Fibroblast of villous mesenchyme (primary cell): ENCODE measurements at places on chromosomes 3 and 15.
A peak's percentile ranks its signal among the peaks of the same experiment; 100 is the strongest.

DNA sequence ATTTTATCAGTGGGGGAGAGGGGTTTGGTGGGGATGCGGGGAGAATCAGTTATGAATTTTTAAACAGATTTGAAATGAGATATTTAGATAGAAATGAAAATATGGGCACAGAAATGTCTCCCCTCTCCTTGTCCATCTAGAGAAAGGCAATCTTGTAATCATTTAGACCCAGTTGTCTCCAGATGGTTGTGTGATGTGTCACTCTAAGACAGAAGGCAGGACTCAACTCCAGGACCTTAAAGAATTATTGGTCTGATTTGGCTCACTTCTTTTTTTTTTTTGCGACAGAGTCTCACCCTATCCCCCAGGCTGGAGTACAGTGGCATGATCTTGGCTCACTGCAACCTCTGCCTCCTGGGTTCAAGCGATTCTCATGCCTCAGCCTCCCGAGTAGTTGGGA lies 77.2 kb downstream of the EOMES start:
- DNase-seq: no peak

- DNase-seq: no peak
These were observed 24.4 kb downstream of the MIX23 start for GRCh38 chr3:122358703-122359032.

GRCh38 chr15:45439521-45440260 lies 61.3 kb upstream of the GATM start:
- no peak for DNase-seq

GRCh38 chr3:119599558-119600174 lies 2.0 kb downstream of the PLA1A start:
- DNase-seq: no peak

GRCh38 chr15:56948000-56948763 lies 29.7 kb downstream of the TCF12 start:
- DNase-seq: peak; percentile 53

DNA sequence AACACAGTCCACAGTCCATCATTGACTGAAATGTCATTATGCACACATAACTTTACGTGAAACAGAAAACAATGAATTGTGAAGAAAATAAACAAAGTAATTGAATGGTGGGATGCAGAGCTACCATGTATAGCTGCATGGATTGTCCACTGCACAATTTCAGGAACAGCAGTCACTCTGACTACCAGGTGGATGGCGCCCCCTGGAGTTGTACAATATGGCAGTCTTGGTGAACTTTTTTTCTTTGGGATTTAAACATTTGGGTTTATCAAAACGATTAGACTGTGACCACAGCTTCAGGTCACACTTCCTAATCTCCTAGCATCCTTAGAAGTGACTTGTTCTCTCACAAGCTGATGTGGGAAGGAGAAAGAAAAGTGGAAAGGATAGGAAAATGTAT lies 48.9 kb upstream of the TCF12 start:
- peak; percentile 9 for DNase-seq

DNA sequence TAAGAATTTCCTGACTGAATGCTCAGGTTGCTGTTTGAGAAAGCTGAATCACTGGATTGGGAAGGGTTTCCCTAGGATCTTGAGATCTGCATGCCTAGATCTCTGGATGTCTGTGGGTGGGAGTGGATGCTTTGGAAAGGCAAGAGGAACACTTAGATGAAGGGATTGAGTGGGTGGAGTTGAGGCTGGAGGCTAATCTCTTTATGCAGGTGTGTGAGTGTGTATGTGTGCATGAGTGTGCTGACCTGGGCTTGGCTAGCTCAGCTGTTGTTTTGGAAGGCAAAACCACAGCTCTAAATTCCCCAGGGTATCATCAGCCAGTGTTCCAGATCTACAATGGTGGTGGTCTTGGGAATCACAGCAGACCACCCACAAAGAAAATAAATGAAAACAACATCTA lies 60.5 kb downstream of the CLDN1 start:
- DNase-seq: no peak

GRCh38 chr15:77853910-77854309 lies 221.2 kb upstream of the LINGO1 start:
- no peak for DNase-seq

DNA sequence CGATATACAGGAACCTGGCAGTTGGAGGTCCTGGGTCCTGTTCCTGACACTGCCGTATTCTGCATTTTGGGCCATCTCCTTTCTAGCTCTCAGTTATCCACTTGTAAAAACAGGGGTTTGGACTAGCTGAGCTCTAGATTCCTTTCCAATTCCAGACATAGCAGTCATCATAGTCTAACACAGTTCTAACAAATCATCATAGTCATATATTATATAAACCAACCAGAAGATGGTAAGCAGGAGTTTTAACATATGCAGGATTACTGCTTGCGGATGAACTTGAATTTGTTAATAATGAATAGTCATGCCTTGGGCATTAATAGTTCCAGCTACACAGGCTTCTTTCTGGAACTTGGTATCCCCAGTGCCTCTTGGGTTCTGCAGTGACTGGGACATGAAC lies 26.6 kb downstream of the MASP1 start:
- DNase-seq: peak; percentile 53

- no peak for DNase-seq
These were observed 305.0 kb upstream of the TPM1 start for GRCh38 chr15:62737551-62737950.

GRCh38 chr3:8575364-8576104 lies 69.1 kb downstream of the SSUH2 start:
- DNase-seq: peak; percentile 63

- DNase-seq: no peak
These were observed 8.2 kb upstream of the LCTL start for GRCh38 chr15:66573719-66574595.

DNA sequence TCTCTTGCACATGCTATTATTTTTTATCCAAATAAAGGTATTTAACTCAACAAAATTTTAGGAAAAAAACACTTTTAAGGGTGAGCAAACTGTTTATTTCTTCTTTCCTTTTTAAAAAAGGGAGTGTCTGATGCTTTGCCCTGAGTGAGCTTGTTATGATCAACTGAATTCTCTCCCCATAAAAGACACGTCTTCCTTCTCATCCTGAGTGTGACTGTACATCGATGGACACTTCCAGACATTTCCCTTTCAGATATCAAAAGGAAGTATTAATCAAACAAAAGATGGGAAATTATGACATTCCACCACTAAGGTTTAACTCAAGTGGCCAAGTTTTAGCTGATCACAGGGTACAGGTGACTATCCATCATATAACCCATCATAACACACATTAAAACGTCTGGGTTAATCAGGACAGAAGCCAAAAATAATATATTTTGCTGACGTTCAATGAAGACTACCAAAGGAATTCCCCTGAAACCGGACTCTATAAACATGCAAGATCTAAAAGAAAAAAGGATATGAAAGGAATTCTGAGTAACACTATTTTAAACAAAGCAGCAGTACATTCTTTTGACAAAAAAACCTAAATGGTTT lies 354.8 kb downstream of the MECOM start:
- DNase-seq: no peak

DNA sequence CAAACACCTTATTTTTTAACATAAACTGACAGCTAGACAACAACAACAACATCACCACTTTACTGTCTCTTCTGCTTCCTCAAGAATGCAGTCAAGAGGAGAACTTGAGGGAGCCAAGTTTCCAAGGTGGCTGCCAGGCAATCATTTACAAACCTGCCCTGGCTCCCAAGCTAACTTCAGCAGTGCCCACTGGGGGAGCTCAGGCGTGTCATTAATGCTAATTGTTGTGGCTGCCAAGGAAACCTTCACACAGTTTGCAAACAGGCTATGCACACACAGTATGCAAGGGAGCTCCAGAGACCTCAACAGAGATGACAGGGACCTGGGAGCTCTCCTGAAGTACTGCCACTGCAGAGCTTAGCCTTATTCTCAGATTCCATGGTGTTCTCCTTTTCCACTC lies 2.1 kb downstream of the DZIP1L start:
- no peak for DNase-seq

DNA sequence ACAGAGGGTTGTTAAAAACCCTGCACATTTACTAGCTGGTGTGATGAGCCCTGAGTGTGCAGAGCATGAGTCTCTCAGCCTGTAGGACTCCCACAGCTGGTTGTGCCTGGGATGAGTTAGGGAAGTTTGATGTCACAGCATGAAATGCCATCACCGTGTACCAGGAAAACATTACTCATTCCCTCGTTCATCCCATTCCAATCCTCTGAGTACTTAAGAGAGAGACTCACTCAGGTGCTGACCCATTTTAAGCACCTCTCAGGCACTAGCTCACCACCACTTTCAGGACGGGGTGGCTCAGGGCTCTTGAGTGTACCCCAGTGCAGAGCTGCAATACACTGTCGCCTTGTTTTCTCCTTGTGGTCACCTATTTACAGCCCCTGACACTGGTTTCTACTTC lies 18.7 kb downstream of the MGLL start:
- DNase-seq: peak; percentile 88

GRCh38 chr3:136937851-136938250 lies 19.9 kb upstream of the IL20RB start:
- no peak for DNase-seq

DNA sequence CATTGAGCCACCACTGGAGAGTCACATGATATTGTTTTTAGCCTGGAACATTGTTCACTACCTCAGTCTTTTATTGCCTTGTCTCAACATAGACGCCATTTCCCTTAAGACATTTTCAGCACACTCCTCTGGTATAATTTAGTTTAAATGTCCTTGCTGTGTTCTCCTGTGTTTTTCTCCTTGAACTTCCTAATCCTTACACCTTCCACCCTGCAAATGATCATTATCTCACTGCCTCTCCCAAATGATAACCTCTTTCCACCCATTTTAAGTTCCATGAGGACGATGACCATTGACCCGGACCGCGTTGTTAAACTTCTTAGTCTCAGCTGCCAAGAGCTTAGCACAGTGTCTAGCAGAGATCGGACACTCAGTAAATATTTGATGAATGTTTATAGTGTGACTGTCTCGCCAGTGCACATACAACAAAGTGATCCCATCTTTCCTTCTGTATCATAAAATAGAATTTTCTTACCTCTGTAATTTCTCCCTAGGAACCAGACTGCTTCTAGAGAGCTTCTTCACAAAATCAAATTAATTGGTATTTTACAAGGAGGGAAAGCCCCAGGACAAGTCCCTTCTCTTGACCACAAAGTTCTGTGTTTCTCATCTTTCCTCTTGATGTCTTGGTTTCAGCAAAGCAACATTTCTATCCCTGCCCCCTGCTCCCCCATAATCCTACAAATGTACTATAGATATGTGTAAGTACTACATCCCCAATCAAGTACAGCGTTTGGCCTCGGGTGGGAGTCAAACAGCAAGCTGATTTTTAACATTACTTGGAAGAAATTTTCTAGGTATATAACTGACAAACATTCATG lies 429.6 kb downstream of the LPP start:
- peak; percentile 26 for DNase-seq

- DNase-seq: no peak
These were observed 63.1 kb downstream of the EDEM1 start for GRCh38 chr3:5250467-5251195.

- DNase-seq: no peak
These were observed 10.2 kb upstream of the CA12 start for GRCh38 chr15:63391669-63392360.

DNA sequence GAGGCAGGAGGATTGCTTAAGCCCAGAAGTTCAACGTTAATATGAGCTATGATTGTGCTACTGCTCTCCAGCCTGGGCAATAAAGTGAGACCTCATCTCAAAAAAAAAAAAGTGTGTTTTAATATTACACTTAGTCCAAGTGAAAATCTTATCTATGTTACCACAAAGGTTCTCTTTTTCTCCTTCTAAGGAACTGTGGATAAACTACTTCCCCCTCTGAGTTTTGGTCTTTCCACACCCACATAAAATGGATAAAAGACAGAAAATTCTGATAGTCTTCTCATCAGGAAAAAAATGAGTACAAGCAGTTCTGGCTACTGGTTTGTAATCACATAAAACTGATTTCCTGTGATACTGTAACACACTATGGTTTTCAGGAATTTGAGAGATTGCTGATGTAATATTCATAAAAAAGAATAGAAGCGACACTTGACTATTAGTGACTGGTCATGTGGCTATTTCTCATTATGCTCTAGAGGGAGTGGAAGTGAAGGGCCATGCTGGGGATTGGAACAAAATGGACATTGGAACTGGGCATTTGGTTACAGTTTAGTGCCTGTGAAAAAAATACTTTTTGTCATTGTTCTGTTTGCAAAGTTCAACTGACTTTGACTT lies 68.2 kb downstream of the RYR3 start:
- no peak for DNase-seq

- no peak for DNase-seq
These were observed 309.7 kb downstream of the NEK10 start for GRCh38 chr3:27059489-27059888.

DNA sequence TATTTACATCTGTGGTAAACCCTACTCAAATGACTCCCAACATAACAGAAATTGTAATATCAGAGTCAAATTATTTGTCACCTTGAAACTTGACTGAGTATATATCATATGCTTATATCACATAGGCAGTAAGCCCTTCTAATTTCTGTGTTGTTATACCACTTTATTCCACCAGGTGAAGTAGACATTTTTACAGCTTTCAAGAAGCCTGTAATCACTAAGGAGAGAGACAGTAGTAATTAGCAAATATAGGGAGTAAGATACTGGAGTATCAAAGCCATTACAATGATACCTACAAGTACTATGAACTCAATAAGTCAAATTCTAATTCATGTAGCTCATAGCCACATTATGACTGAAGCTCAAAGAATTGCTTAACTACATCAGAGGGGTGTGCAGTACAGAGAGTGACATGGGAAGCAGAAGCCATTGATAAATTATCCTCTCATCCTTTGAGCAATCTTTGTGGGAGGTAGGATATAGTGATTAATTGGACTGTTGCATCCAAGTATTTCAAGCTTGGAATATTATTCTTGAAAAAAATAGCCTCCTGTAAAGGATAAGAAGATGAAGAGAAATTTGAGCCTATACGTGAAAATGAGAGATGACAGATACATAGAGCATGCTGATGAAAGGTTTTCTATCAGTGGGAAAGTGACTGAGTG lies 1005.9 kb downstream of the ZPLD1 start:
- DNase-seq: no peak

- DNase-seq: no peak
These were observed 129.2 kb upstream of the BNIP2 start for GRCh38 chr15:59818336-59818735.

DNA sequence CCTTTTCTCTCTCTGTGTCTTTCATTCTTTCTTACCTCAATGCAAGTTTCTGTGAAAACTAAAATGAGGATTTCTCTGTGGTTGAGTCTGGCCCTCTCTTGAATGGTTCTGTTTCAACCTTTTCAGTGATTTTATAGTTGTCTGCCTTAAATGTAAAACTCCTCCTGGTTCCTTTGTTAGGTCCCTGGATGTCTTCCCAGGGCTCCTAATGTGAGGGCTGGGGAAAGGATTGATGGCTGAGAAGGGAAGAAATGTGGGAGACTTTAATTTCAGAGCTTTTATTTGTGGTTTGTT lies 90.6 kb upstream of the GRM7 start:
- no peak for DNase-seq
